ENCODE measurements at places on chromosomes 7 and 10. TPM values are rescaled to one million over a fixed set of nuclear protein-coding genes. Genes with fewer than 3 reads are reported as not detected.

The UCN3 gene
- total RNA-seq = not detected

The CPA1 gene
- not detected for total RNA-seq

The EN2 gene
- total RNA-seq = not detected

The CALML3 gene
- total RNA-seq = not detected

The IDI2 gene
- not detected for total RNA-seq

The SERPINE1 gene
- 2,259 TPM for total RNA-seq

The PANK1 gene
- 2.0 TPM for total RNA-seq

The AMZ1 gene
- not detected for total RNA-seq

The NT5C2 gene
- total RNA-seq = 43.4 TPM

The ADAM12 gene
- total RNA-seq = 0.65 TPM

The TUBAL3 gene
- total RNA-seq = 1.3 TPM

The SMKR1 gene
- not detected for total RNA-seq

The CDC14C gene
- not detected for total RNA-seq

The FRMPD2 gene
- total RNA-seq = under 0.01 TPM

The KCND2 gene
- 0.29 TPM for total RNA-seq

The NANOS1 gene
- total RNA-seq = 0.48 TPM

The TRUB1 gene
- total RNA-seq = 22.2 TPM

The XRCC2 gene
- total RNA-seq = 2.9 TPM

The NT5C3A gene
- total RNA-seq = 16.0 TPM

The STOX1 gene
- total RNA-seq = under 0.01 TPM

The SRRM3 gene
- total RNA-seq = 0.67 TPM

The LIPK gene
- not detected for total RNA-seq

The SLC18A2 gene
- total RNA-seq = not detected

The VWC2 gene
- not detected for total RNA-seq

The AFAP1L2 gene
- 6.5 TPM for total RNA-seq

The RAPGEF5 gene
- total RNA-seq = 197 TPM

The DRGX gene
- total RNA-seq = not detected

The KNDC1 gene
- total RNA-seq = not detected

The CALML5 gene
- not detected for total RNA-seq

The HABP2 gene
- not detected for total RNA-seq

The VWDE gene
- total RNA-seq = not detected

The WEE2 gene
- total RNA-seq = not detected

The RNF32 gene
- total RNA-seq = not detected

The AIFM2 gene
- 2.8 TPM for total RNA-seq

The ANXA8 gene
- not detected for total RNA-seq

Data from vein endothelial cell (primary cell).